ENCODE measurements at places on chromosomes 4 and X. TPM values are rescaled to one million over a fixed set of nuclear protein-coding genes. Genes with fewer than 3 reads are reported as not detected.
A peak's percentile ranks its signal among the peaks of the same experiment; 100 is the strongest.

- H3K27me3 ChIP-seq = no peaks in the 10 kb centered on the region
- H3K4me1 ChIP-seq = no peaks in the 10 kb centered on the region
- no peak for DNase-seq
- no peak overlapping the region for H3K27ac ChIP-seq
- no peaks in the 10 kb centered on the region for H3K36me3 ChIP-seq
- no peak overlapping the region for H3K4me3 ChIP-seq
Observed at GRCh38 chr4:80767944-80768343, 262.6 kb upstream of the BMP3 start.

DNA sequence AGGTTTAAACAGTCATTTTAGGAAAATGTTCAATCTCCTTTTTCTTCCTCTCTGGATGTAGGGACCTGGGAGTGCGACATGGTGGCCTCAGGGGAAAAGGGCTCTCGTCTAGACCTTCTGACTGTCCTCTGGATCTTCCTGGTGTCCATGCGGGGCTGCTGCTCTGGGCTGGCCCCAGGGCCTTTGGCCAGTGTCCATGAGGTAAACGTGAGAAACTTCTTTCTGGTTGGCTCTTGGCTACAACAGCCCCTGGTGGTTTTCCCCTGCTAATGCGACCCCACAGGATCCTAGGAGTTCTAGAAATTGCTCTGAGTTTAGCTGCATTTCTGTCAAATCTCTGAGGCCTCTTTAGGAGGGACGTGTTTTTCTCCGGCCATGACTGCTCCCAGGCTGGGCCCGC lies 85.7 kb downstream of the MFAP3L start:
- H3K27ac ChIP-seq = no peak overlapping the region
- no peaks in the 10 kb centered on the region for H3K27me3 ChIP-seq
- H3K4me1 ChIP-seq = no peaks in the 10 kb centered on the region
- no peaks in the 10 kb centered on the region for H3K36me3 ChIP-seq

- no peak overlapping the region for H3K4me3 ChIP-seq
- H3K36me3 ChIP-seq = no peaks in the 10 kb centered on the region
- H3K4me1 ChIP-seq = peaks cover 21% of the 10 kb centered on the region
- no peak overlapping the region for H3K27ac ChIP-seq
Observed at GRCh38 chr4:149825336-149825735, 9.7 kb upstream of the IQCM start.

DNA sequence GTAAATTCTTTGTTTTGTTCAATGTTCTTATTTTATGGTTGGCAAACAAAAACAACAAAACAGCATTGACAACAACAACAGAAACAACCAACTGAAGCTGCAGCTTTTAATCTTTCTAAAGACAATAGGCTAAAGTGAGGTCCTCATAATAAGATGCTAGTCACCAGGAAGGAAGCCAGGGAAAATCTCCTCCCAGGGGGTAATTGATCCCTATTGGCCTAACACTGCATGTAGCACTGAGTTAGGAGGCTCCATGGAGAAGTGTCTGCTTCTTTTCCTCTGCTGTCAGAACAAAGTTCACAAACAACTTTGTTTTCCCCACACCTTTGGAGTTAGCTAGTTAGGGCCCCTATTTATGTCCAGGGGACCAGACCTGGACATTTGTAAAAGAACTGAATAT lies 4.7 kb upstream of the LRAT start:
- H3K36me3 ChIP-seq = no peaks in the 10 kb centered on the region
- H3K27me3 ChIP-seq = peaks cover 15% of the 10 kb centered on the region
- no peak for DNase-seq
- no peaks in the 10 kb centered on the region for H3K4me1 ChIP-seq
- no peak overlapping the region for H3K27ac ChIP-seq

GRCh38 chrX:16251782-16252181 lies 84.5 kb downstream of the MAGEB17 start:
- no peak overlapping the region for H3K27ac ChIP-seq
- no peak for DNase-seq
- no peaks in the 10 kb centered on the region for H3K36me3 ChIP-seq
- no peaks in the 10 kb centered on the region for H3K4me1 ChIP-seq
- H3K27me3 ChIP-seq = no peaks in the 10 kb centered on the region

DNA sequence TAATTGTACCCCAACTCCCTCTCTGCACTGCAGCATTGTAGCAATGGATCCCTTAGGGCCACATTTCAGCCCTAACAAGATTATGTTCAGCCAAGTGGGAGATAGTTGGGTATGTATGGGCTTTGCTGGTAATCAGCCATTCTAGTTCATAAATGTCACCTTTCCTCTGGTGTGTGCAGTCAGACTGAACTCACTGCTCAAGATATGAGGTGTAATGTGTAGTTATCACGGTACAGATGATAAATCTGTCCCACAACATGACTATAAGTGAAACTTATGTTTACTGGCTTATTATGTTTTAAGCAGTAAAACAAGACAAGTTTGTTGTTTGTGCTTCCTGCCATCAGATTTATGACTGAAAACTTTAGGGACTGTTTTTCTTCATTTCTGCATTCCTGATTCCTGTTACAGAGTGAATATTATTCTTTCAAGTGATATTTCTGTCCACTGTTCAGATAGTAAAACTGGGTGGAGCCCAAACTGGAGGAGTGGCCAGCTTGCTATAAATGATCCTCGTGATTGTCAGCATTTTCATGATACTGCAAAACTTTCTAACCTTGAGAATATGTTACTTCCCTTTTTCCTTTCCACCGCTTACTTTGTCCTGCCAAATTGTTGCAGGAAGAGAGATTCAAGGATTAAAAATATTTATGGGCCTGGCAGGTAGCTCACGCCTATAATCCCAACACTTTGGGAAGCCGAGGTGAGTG lies 44.9 kb downstream of the ANAPC4 start:
- H3K27ac ChIP-seq = no peak overlapping the region
- H3K36me3 ChIP-seq = no peaks in the 10 kb centered on the region
- H3K27me3 ChIP-seq = no peaks in the 10 kb centered on the region
- no peaks in the 10 kb centered on the region for H3K4me1 ChIP-seq
- H3K4me3 ChIP-seq = no peak overlapping the region

DNA sequence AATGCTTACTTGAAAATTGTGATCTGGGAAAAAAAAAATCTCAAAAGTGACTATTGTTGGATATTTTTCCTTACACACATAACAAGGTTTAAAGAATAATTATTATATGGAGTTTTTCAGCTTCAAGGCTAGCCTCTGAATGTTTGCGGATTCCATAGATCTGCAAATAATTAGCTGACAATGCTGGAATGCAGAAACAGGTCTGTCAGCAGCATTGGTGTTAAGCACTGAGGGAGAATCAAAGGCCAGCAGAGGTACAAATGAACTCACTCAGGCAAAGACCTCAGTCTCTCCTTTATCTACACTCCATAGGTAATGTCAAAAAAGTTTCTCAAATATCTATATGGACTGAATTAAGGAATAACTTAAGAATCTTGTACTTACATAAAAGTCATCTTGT lies 35.1 kb downstream of the SMIM31 start:
- no peak overlapping the region for H3K4me3 ChIP-seq
- H3K27ac ChIP-seq = no peak overlapping the region
- H3K36me3 ChIP-seq = no peaks in the 10 kb centered on the region
- H3K4me1 ChIP-seq = no peaks in the 10 kb centered on the region
- H3K27me3 ChIP-seq = no peaks in the 10 kb centered on the region
- no peak for DNase-seq

GRCh38 chr4:137623013-137623412 lies 90.7 kb upstream of the PCDH18 start:
- H3K36me3 ChIP-seq = no peaks in the 10 kb centered on the region
- no peak overlapping the region for H3K4me3 ChIP-seq
- H3K27me3 ChIP-seq = no peaks in the 10 kb centered on the region
- peak; percentile 13 for DNase-seq
- no peak overlapping the region for H3K27ac ChIP-seq

ADH1A gene
- not detected for total RNA-seq

GYPA gene
- total RNA-seq = not detected

BTK gene
- total RNA-seq = not detected

TMEM31 gene
- not detected for total RNA-seq

CFAP299 gene
- total RNA-seq = 2.3 TPM

XAGE2 gene
- total RNA-seq = 2.7 TPM

TBC1D1 gene
- total RNA-seq = 97.1 TPM

PRR32 gene
- total RNA-seq = not detected
